Activated CD4-positive, alpha-beta T cell treated with anti-CD3 and anti-CD28 coated beads, Interleukin-2, amount 10 ng/mL, durations not matched to agents 7 days and 5 days (primary cell): ENCODE measurements at places on chromosomes 12 and 14.

DNA sequence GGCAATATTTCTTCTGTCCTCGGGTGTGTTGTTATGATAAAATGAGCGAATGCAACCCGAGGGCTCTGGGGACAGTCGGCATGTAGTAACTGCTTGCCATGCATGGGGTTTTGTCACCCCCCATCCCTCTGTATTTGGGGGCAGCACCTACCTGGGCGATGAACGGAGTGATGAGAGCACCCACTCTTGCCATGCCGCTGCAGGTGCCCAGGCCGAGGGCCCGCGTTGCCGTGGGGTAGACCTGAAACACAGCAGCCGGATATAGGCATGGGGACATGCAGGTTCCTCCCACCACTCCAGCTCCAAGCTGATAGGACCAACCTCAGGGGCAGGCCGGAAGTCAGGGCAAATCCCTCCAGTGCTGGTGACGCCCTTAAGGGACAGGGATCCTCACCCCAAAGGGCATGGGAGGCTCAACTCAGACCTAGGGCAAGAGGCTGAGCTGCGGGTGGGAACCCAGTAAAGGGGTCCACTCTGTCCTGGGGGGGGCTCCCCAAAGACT lies 35.8 kb downstream of the DAO start:
- DNase-seq = no peak

DNA sequence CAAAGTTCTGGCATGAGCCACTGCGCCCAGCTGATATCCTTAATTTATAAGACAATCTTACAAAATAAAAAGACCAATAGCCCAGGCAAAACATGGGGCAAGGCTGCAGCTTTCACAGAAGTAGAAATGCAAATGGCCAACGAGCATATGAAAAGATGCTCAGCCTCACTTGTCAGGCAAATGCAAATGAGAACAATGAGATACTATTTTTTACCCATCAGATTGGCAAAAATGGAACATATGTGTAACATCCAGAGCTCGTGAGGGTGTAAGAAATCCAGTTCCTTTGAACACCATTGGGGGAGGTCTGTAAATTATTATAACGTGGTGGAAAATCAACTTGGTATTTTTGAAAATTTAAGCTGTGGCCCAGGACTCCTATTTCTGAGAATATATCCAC lies 14.6 kb downstream of the MAP1LC3B2 start:
- DNase-seq = no peak

DNA sequence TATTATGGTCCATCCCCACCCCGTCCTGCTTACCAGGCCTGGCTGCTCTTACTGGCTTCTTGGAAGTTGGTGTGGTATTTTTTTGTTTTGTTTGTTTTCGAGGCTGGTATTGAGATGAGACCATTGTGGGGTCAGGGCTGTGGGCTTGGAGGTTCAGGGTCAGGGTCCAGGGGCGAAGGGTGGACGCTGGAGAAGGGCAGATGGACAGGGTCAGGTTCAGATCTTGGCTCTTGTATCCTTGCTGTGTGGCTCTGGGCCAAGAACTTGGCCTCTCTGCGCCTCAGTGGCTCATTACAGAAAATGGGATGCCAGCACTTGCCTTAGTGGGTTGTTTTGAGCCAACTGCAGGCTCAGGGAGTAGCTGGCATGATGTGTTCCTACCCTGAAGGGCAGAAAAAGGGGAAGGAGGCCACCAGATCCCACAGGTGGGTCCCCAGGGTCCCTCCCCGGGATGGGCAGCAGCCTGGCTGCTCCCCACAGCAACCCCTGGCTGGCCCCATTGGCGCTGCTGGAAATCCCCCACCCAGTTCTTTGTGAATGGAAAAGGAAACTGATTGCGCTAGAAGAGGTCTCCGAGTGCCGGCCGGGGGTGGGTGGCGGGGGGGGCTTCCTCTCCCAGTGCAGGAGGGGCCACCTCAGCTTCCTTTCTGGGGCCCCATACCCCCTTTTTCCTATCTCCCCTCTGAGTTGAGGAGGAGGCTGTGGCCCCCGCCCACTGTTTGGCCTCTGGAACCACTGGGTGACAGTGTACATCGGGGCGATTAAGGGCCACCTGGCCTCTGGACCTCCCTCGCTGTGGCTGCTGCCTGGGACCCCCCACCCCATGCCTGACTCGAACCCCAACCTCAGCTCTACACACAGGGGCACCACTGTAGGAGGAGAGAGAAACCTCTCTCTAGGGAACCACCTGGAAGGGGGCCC lies 25.0 kb downstream of the SH2B3 start:
- DNase-seq = peak; percentile 72

GRCh38 chr14:81529391-81529790 lies 4.3 kb downstream of the SEL1L start:
- no peak for DNase-seq

GRCh38 chr12:80332827-80333226 lies 111.2 kb upstream of the PTPRQ start:
- DNase-seq = no peak

DNA sequence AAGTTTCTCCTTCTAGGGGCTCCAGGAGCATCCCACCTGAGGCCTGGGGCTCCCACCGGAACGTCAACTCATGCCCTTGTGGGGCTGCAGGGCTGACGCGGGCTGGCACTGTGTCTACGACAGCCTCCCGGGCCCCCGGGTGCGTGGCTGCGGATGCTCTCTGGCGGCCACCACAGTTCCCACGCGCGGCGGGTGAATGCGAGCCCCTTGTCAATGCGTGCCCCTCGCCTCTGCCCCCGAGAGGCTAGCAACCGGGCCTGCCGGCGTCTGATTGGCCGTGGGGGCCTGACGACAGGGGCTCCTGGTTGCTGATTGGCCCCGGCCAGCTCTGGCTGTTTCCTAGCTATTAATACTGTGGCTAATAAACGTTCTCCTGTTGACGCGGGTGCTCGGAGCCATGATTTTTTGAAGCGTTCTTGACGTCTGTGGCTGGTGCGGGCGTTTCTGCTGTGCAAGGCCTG lies 1.8 kb upstream of the MEG3 start:
- no peak for DNase-seq

- no peak for DNase-seq
Measured at GRCh38 chr12:132049876-132050275, 94.2 kb downstream of the DDX51 start.

GRCh38 chr14:83777516-83777915 lies 1752.4 kb upstream of the FLRT2 start:
- DNase-seq = no peak

- no peak for DNase-seq
Measured at GRCh38 chr12:87092421-87092820, 836.2 kb upstream of the MGAT4C start.

GRCh38 chr14:68520637-68521556 lies 272.0 kb downstream of the ZFP36L1 start:
- DNase-seq = no peak

GRCh38 chr12:13661005-13661887 lies 320.2 kb downstream of the GRIN2B start:
- peak; percentile 17 for DNase-seq

DNA sequence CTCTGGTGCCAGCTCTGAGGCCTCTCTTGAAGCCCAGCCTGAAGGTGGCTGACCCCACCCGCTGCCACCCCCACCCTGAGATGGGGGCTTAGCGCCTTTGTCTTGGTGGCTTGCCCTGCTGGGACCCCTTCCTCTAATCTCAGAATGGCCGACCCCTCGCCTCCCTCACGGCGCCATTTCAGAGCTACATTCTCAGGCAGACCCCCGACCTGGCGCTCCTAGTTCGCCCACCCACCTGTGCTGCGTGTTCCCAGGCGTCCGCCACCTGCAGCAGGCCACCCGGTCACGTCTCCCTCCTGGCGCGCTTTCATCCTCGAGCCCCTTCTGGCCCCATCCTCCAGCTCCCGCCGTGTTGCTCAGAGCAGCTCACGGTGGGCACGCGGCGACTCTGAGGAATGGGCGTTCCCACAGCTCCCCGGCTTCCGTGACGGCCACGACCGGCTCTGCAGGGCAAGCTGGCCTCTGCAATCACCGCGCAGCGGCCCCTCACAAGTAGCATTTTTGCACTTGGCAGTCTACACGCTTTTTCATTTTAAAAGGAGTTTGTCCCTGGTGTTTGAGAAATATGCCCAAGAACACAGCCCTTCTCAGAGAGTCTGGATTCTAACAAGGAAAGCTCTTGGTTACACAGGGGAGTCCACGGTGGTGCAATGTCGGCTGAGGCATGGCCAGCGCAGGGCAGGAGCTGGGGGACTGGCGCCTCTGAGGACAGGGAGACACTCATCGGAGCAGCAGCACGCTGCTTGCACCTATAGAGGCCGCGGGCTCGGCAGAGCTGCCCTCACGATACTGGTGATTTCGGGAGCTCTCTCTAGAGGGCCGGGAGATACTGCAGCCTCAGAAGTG lies 105.7 kb upstream of the C14orf180 start:
- no peak for DNase-seq

DNA sequence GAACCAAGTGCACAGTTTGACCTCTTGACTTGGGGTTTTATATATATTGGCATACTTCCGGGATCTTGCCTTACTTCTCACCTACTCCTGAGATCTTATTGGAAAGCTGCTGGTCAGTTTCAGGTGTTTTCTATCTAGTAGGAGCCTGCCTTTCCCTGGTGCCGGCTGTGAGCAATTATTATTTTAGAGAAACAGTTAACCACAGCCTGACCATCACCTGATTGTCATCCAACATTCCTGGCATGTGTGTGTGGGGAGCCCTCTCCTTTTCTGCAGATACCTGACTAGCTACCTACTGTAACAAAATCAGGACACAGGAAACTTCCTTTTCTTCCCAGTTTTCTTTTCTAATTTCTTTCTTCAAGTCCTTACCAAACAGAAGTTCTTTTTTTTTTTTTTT lies 220.4 kb downstream of the ATP23 start:
- DNase-seq = no peak

GRCh38 chr14:106493962-106494823 lies 967.8 kb downstream of the TMEM121 start:
- no peak for DNase-seq

- no peak for DNase-seq
Measured at GRCh38 chr12:18700271-18700670, 37.5 kb downstream of the PLCZ1 start.

GRCh38 chr12:107377596-107378385 lies 284.4 kb upstream of the CRY1 start:
- DNase-seq = no peak
